Fibroblast of lung (primary cell): ENCODE measurements at places on chromosomes 12 and 14.
A peak's percentile ranks its signal among the peaks of the same experiment; 100 is the strongest.

- DNase-seq = peak; percentile 70
These were observed 11.9 kb upstream of the DCN start for GRCh38 chr12:91194500-91194899.

- DNase-seq = peak; percentile 54
These were observed 979 bp downstream of the LTBP2 start for GRCh38 chr14:74610866-74611649.

GRCh38 chr12:75162845-75163244, 46.8 kb downstream of the KCNC2 start:
- DNase-seq = no peak

GRCh38 chr14:64935508-64935907, 7.0 kb downstream of the GPX2 start:
- no peak for DNase-seq

- no peak for DNase-seq
These were observed 5.1 kb downstream of the SLC4A8 start for GRCh38 chr12:51429700-51430099.

GRCh38 chr14:104803912-104804410, 3.1 kb downstream of the ZBTB42 start:
- no peak for DNase-seq

GRCh38 chr12:116320791-116321217, 43.3 kb upstream of the MED13L start:
- peak; percentile 35 for DNase-seq

GRCh38 chr14:66105815-66106214, 380.4 kb upstream of the CCDC196 start:
- DNase-seq = no peak

DNA sequence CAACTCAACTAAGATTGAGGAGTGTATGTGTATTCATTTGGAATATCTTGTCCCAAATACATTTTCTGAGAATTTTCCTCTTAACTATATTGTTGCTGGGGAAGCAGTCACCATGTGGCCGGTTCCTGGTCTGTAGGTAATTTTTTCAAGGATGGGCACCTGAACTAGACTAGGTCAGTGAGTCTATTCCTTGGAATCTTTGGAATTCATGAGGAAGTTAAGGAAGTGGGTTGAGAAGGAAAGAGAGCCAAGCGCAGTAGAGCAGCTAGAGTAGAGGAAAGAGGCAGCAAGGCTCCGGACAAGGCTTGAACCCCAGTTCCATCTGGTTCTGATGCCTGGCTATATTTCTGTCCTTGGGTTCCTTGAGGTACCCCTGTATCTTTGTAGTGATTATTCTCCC, 183.7 kb downstream of the DACT1 start:
- no peak for DNase-seq

- no peak for DNase-seq
These were observed 409.1 kb downstream of the AEBP2 start for GRCh38 chr12:19848421-19848820.

DNA sequence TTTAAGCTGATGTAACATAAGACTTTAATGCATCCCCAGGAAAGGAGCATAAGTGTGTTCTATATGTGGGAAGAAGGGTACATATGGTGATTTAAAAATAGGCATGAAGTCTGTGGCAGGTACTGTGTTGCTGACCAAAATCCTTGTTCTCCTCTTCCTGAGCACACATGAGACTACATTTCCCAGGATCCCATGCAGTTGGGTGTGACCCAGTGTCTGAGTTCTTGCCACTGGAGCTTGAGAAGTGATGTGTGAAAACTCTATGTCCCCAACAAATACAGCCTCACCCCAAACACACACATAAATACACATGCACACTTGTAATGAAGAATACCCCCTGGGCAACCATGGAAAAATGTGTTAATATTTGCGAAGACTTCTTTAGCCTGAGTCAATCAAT, 8.5 kb upstream of the SMIM10L1 start:
- no peak for DNase-seq

DNA sequence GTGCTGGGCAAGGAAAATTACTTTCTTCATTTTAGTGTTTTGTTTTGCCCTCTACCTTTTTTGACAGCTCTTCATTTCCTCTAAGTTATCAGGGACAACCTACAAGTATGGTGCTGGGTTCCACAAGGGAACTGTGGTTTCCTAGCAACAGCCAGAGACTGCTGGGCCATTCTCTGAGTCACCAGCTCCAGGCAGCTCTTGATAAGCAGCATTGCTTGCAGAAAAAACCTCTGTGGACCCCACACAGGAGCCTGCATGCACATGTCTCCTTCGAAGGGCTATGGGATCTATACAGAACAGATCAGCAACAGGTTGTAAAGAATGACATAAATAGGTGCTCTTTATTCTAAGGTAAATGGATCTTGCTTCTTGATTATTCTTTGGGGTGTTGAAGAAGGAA, 81.0 kb upstream of the CCDC196 start:
- DNase-seq = peak; percentile 54

DNA sequence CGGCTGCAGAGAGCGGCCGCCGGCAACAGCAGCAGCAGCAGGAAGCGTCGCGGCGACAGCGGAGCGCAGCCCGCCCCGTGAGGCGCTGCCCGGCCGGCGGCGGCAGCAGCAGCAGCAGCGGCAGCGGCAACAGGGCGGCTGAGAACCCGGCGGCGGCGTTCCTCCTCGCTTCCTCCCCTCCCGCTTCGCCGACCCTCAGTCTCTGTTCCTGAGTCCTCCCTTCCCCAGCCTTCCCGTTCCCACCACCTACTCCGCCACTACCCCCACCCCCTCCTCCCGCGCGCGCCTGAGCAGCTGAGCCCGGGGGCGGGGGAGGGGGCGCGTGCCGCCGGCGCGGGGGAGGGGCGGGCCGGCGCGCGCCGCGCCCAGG, 310 bp downstream of the BICDL1 start:
- DNase-seq = peak; percentile 40

- DNase-seq = no peak
These were observed 1030.6 kb downstream of the VRK1 start for GRCh38 chr14:97827746-97828145.

DNA sequence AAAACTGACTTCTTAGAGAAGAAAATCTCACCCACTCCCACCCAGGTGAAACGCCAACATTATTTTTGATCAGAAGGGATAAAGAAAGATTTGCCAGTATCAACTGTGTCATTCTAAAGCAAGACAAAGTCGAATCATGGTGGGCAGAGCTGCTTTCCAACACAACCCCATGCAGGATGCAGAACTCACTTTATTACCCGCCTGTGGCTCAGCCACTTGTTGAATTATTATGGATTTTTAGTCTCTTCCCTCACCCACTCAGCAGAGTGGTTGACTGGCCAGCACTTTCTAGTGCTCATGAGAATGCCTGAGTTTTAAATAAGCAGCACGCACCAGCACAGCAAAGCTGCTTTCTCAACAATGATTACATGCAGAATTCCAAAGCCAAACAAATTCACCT, 32.1 kb downstream of the CRACR2A start:
- no peak for DNase-seq

DNA sequence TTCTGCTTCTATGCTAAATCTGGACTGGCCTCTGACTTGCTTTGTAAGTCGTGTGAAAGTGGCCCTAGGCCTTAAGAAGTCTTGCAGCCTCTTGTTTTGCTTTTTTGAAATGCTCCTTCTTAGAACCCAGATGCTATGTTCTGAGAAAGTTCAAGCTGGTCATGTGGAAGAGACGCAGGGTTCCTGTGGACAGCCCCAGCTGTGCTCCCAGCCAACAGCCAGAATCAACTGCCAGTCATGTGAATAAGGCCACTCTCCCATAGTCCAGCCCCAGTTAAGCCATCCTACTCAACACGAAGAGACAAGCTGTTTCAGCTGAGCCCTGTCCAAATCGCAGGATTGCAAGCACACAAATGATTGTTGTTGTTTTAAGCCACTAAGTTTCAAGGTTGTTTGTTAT, 37.3 kb upstream of the TBPL2 start:
- no peak for DNase-seq

DNA sequence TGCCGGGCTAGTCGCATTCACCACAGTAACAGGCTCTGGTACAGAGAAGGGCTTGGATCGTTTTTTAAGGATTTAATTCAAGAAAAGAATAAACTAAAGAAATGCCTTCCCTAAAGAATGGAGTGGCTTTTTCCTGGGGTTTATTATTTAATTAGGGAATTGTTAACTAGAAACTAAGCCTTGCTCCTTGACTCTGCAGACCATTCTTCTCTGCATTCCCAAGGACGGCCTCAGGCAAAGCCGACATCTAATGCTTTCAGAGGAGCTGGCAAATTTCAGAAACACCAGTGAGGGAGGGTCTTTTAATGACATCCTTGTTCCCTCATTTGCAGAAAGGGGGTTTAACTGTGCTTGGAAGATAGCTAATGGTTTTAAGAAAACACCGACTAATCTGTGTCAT, 174.0 kb downstream of the EGLN3 start:
- DNase-seq = no peak

GRCh38 chr12:52442600-52443061, 8.5 kb upstream of the KRT75 start:
- DNase-seq = peak; percentile 59

- no peak for DNase-seq
These were observed 5.2 kb downstream of the RAB15 start for GRCh38 chr14:64966976-64967375.

DNA sequence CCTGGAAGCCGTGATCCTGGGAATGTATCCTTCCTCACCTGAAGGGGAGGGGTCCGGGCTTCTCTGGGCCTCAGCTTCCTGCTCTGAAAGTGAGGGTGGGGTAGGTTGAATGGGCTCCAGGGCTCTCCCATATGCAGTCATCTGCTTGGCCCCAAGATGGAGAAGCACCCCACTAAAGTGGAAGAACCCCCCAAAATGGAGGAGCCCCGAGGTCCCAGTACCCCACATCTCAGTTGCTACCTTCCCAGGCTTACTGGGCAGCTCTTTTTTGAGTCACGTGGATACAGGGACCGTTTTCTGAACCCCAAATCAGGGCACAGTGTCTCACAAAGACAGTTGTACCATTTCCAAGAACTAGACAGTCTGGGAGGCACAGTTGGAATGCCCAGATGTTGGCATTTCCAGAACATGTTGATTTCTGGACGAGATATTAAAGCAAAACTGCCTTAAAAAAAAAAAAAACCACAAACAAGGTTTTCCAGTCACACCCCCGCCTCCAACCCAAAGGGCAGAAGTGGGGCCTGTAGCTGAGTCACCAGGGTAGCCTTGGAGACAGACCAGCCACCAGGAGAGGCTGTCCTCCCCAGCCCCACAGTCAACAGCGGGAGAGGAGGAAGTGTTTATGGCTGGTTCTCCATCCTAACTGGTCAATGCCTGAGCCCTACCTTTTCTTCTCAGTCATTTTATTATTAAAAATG, 12.1 kb downstream of the VASH1 start:
- peak; percentile 82 for DNase-seq

GRCh38 chr12:49388682-49389386, 21.6 kb downstream of the SPATS2 start:
- no peak for DNase-seq

GRCh38 chr14:50541159-50541567, 8.8 kb upstream of the MAP4K5 start:
- no peak for DNase-seq

- no peak for DNase-seq
These were observed 47.0 kb upstream of the ERGIC2 start for GRCh38 chr12:29427964-29428363.

GRCh38 chr12:93984005-93984404, 164.4 kb upstream of the PLXNC1 start:
- DNase-seq = no peak

DNA sequence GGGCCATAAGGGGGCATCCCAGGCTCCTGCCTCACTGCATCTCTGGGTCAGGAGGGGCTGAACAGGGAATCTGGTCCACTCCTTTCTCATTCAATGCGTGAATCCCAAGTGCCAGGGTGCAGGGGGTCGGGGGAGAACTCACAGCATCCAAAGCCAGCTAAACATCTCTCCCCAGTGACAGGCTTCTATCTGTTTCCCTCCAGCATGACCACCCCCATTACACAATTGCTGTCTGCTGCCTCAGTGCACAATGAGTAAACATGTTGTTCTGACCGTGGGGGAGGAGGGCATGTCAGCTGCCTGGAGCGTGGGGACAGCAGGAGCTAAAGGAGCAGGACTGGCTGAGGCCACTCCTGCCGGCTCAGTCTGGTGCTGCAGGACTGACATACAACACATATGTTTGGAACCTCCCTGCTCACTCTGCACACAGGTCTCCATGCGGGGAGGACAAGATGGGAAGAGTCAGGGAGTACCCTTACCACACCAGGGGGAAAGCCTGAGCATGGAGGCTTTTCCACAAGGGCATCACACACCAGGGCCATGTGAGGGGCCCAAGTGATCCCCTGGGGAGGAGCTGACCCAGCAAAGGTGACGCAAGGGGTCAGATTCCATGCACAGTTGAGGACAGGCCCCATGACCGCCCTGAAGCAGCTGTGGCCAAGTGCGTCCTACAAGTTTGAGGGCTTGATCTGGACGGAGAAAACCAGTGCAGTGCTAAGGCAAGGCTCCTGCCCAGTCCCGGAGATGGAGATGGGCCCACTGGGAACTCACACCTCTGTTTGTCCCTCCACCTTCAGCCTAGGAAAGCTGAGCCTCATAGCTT, 1.4 kb downstream of the TNS2 start:
- DNase-seq = peak; percentile 76
